ENCODE measurements at places on chromosomes 7 and 10.

- DNase-seq = no peak
Observed at GRCh38 chr10:63542835-63543575, 21.8 kb downstream of the REEP3 start.

GRCh38 chr10:101625821-101626412, 37.8 kb downstream of the DPCD start:
- no peak for DNase-seq

- DNase-seq = no peak
Observed at GRCh38 chr10:62443866-62444265, 69.7 kb downstream of the ZNF365 start.

DNA sequence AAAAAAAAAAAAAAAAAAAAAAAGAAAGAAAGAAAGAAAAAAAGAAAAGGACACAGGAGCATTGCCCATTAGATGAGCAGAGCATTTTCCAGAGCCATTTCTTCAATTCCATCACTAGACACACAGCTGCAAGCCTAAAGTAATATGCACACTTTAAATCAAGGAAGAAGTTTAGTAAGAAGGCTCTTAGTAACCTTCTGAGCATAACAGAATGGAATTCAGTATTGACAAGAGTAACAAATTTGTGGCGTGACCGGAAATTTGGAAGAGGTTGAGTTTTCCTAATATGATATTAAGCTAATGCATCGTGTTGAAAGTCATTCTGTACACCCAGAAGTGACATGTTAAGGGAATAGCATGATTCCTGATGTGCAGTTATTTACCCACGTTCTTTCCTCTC, 35.3 kb downstream of the SMURF1 start:
- no peak for DNase-seq

GRCh38 chr7:155343661-155344121, 46.0 kb downstream of the INSIG1 start:
- DNase-seq = no peak

GRCh38 chr7:117098457-117098856, 145.2 kb downstream of the ST7 start:
- no peak for DNase-seq

DNA sequence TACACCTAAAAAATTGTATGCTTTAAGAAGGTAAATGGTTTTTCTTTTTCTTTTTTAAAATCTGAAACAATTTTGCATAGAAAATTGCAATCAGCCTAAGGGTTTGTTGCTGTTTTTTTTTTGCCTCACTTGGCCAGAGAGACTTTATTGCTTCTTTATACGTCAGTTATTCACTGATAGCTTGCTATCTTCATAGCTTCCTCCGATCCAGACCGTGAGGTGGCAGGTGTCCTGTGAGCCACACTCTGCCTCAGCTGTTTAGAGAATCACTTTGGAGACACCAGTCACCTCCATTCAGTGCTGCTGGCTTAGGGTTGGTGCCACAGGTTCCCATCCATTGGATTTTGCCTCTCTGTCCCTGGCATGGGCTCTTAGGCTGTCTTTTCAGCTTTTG, 68.0 kb downstream of the HHEX start:
- DNase-seq = no peak

DNA sequence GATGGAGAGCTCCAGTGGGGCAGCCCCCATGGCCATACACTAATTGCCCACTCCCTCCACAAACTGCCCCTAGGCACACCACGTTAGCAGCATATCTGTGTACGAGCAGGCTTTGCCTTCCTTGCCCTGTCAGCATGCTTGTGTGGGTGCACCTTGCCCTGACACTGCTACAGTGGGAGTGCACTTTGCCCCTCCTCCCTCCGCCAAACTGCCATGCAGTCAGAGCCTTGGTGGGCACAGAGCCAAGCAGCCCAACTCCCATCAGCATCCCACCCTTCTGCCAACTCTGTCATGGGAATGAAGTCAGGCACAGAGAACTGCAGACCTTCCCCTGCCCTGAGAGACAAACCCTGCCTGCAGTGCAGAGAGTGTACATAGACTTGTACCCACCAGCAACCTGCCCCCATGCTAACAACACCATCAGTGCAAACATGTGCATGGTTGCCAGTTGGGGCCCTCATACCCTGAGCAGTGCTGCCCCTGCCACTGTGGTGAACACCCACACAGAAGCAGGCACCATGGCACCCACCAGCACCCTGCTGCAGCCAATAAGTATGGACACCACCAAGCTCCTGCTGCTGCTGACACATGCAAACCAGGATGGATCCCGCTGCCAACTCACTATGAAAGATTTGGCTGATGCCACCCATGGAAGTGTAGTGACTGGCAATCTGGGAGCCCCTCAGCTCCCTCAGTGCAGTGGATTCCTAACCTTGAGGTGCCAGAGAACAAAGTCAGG, 1197.7 kb upstream of the CELF2 start:
- no peak for DNase-seq

GRCh38 chr7:34759477-34760125, 101.6 kb downstream of the NPSR1 start:
- no peak for DNase-seq

GRCh38 chr10:54843085-54843646, 42.1 kb upstream of the PCDH15 start:
- no peak for DNase-seq

DNA sequence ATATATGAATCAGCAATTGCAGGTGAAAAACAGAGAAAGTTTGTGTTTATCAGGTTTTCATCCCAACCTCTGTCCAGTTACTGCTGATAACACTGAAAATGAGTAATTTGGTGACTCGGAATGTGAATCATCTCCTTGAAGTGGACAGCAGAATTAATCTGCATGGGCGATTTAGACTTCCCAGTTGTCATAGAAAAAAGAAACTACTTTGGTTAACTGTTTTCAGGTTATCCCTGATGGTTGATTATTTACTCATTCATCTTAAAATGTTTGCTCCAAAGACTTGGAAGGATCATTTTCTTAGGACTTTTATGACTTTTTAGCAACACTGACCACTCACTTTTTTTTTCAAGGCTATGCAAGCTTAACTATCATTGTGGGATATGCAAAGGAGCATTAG, 504.1 kb upstream of the ANKRD30A start:
- no peak for DNase-seq

DNA sequence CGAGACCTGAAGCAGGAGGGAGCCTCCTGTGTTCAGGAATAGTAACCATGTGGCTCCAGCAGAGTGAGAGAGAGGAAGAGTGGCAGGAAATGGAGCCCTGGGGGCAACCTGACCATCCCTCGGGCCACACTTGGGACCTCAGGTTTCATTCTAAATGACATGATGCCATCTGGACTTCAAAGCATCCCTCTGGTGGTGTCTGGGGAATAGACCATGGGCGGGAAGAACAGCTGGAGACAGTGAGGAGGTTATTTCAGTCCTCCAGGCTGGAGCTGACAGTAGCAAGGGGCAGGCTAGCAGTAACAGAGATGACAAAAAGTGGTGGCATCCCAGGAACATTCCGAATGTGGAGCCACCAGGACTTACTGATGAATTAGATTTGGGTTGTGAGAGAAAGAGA, 44.8 kb downstream of the AKR1B1 start:
- no peak for DNase-seq

- no peak for DNase-seq
Observed at GRCh38 chr10:63562391-63562790, 41.2 kb downstream of the REEP3 start.

GRCh38 chr10:69412232-69412790, 4.4 kb downstream of the TACR2 start:
- DNase-seq = no peak

DNA sequence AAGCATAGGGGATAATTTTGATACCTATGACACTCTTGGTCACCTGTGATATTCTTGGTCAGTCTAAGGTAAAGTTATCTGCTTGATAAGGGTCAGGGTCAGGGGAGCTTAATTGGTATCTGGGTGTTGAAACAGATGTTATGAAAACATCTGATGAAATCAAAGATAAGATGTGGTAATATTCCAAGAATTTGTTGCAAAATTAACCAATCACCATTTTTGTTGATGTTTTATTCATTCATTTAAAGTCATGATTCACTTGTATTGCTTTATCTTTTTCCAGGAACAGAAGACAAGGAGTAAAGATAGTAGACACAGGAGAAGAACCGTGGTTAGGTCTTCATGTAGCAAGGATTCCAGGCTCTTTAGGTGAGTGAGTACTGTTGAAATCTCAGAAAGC, 103.1 kb downstream of the SEMA3C start:
- no peak for DNase-seq

- no peak for DNase-seq
Observed at GRCh38 chr7:103951311-103951710, 38.1 kb downstream of the RELN start.

GRCh38 chr7:34755008-34755407, 97.0 kb downstream of the NPSR1 start:
- DNase-seq = no peak

- no peak for DNase-seq
Observed at GRCh38 chr10:124267231-124267885, 151.4 kb downstream of the OAT start.

GRCh38 chr10:88499569-88500470, 83.3 kb downstream of the RNLS start:
- no peak for DNase-seq

DNA sequence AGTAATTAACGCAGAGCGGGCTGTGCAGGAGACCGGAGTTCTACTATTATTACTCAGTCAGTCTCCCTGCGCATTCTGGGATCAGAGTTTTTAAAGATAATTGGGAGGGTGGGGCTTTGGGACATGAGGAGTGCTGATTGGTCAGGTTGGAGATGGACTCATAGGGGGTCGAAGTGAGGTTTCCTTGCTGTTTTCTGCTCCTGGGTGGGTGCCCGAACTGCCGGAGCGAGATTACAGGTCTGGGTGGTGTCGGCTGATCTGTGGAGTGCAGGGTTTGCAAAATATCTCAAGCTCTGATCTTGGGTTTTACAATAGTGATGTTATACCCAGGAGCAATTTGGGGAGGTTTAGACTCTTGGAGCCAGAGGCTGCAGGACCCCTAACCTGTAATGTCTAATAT, 3.9 kb upstream of the LRRC27 start:
- DNase-seq = no peak

GRCh38 chr7:65342723-65343629, 30.7 kb upstream of the ZNF92 start:
- no peak for DNase-seq

DNA sequence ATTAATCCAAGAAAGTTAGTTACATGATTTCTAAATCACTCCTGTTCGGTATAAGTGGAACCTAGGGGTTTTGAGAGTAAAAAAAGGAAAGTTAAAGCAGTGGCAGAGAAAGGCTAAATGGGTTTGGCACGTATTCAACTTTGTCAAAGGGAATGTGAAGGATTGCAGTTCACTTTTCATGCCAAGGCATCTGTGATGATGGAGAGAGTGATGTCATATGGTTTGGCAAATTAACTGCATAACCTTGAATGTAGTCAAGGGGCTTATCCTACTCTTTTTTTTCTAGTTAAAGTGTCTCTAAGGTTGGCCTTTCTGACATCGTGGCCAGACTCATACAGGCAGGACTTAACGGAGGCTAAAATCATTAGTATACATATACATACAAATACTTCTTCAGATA, 277.8 kb downstream of the EXOC4 start:
- DNase-seq = no peak

- DNase-seq = no peak
Observed at GRCh38 chr10:70267161-70267933, 16.5 kb downstream of the NPFFR1 start.

DNA sequence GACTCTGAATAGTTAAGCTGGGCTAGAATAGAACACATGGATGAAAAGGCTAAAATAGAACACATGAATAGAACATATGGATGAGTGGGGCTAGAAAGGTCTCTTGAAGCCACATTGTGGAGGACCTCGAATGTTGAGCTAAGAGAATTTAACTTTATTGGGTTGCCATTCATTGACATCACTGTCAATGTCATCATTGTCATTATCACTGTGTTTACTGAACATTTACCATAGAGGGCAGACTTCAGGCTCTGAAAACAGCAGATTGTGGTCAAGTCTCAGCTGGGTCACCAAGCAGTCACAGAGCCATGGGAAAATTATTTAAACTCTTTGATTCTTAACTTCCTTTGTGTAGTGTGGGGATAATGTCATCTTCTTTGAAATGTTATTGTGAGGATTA, 80.4 kb downstream of the WDFY4 start:
- no peak for DNase-seq

DNA sequence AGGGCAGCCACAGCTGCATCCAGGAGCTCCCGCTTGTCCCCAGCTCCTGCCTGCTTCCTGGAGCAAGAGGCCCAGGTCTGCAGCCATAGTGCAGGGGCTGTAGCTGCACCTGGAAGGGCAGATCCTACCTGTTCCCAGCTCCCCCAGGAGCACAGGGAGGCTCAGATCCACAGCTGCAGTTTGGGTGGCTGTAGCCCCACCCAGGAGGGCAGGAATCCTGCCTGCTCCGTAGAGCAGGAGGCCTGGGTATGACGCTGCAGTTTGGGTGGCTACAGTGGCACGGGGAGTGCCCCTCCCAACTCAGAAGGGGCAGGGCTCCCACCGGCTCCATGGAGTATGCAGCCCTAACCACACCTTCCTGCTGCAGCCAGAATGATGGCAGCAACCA, 26.7 kb upstream of the CDCA7L start:
- DNase-seq = no peak

GRCh38 chr10:110324805-110325280, 20.1 kb upstream of the SMNDC1 start:
- no peak for DNase-seq

DNA sequence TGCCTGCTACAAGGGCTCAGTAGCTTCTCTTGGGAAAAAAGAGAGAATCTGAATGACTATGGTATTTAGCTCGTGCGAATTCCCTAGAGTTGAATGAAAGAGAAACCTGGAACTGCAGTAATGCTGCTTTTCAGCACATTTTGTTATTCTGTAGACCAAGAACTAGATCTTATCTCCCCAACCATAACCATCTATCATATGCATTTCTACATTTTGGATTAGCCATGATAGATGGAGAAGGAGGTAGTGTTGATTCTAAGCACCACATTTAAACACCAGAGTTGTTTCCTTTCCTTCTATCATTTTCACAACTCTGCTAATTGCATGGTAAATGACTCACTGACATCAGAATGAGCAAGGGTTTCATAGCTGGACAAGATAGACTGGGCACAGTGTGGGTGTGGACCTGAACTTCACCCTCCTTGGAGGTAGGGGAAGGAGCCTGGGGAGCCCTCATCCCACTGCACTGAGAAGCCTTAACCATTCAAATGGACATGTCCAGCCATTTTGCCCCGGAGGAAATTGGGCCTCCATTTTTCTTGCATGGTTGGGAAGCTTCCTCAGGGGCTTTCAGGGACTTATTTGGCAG, 55.3 kb upstream of the BMPER start:
- no peak for DNase-seq

All from cortex of kidney (tissue), 1 donor.